ENCODE measurements at places on chromosomes 3 and 15.

DNA sequence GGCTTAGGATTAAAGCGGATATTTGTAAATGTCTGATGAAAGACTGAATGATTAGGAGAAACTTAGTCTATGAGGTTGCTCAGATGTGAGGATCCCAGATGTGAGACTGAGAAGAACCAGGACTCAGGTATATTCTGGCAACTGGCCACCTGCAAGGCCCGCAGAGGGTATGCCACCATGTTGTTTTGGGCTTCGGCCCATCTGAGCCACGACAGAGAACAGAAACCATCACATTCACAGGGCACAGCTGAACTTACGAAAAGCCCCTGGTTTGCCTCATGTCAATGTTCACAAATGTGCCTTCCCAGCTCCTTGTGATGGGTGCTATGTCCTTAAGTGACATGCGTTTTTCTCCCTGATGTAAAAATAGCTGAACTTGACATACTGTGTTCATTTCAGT lies 412.5 kb upstream of the RORA start:
- no peak for DNase-seq

GRCh38 chr15:75112848-75113492 lies 88.7 kb upstream of the C15orf39 start:
- no peak for DNase-seq

DNA sequence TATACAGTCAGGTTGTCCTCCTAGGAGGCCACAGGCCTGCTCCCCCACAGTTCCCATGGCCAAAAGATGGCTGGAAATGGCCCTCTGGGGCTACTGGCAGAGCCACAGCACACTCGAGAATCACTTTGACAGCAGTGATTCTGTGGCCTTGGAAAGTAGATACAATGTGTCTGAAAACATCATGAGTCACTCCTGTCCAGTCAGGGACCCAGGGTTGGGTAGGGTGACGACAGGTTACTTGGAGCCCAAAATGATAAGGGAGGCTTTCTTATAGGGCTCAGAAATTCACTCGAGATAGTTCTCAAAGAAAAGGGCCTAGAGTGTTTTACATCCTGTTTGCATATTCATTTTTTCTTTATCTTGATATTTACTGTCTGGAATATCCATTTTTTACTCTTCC lies 24.3 kb downstream of the MRPS25 start:
- no peak for DNase-seq

GRCh38 chr3:52086976-52087663 lies 30.7 kb upstream of the DUSP7 start:
- no peak for DNase-seq

- no peak for DNase-seq
Observed at GRCh38 chr3:45479621-45480035, 91.3 kb downstream of the LARS2 start.

- DNase-seq = no peak
Observed at GRCh38 chr3:2517500-2518172, 419.0 kb downstream of the CNTN4 start.

DNA sequence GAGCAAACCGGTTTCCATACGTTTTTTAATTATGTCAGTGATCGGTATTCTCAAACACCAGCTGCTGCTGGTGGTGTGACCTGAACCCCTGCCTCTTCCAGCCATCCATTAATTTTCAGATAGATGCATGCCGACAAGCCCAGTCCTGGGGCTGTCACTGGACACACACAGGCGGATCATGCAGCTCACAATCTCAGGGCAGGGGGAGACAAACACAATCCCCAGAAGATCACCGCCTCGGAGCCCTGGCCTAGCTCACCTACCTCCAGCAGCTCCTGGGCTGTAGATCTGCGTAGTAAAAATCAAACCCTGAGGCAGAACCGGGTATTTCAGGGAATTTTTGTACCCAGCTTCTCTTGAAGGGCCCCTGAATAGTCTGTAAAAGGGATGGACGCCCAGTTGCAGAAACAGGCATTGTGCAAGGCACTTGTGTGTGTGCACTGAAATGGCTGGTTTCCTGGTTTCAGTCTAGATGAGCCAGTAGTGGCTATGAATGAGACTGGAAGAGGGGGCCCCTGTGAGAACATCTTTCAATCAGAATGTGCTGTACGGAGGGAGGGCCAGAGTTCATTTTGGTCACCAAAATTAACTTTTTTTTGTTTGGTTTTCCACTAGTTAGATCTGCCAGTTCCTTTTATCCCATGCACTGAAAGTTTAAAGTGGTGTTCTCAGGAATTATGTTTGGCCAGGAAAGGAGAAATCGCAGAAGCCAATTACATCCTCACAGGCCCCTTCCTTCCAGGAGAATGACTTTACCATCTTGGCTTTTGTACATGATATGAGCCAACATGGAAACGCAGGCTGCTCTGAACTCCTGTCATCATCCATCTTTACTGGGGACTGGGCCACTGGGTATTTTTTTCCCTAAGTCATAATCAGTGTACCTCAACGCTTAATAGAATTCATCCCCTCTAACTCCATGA lies 55.0 kb upstream of the RPL32 start:
- DNase-seq = no peak

- no peak for DNase-seq
Observed at GRCh38 chr3:136022529-136023263, 57.2 kb downstream of the PPP2R3A start.

- DNase-seq = no peak
Observed at GRCh38 chr15:30043211-30043655, 39.5 kb upstream of the GOLGA8J start.

GRCh38 chr15:52745326-52746161 lies 44.6 kb downstream of the ONECUT1 start:
- DNase-seq = no peak

DNA sequence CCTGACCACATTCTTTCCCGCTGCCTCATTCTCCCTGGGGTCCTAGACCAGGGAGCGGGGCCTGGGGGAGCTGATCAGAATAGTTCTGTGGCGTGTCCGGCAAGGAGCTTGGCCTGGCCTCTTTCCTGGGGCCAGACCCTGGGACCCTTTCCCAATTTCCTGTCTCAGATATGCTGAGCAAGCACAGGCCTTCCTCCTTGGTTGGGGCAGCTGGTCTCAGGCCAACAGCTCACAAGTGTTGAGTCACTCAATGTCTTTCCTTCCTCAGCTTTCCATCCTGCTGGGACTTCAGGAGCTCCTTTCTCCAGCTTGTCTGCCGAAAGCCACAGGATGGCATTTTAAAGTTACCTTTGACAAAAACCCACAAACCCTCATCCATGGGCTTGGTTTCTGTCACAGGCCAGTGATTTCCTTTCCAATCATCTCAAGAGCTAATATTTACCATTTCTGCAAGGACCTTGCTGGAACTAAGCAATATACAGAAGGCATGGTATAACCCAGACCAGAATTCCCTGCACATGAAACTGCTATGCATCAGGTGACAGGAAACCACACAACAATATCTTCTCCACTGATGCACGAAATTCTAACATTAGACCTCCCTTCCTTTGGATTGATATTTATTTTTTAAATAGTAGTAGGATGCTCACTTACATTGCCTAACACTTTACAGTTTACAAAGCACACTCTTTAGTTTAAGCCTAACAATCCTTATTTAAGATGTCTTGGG lies 19.5 kb upstream of the TIMP4 start:
- DNase-seq = no peak

- no peak for DNase-seq
Observed at GRCh38 chr3:9397906-9398699, 688 bp downstream of the SETD5 start.

- no peak for DNase-seq
Observed at GRCh38 chr3:149732234-149732633, 20.1 kb downstream of the COMMD2 start.

DNA sequence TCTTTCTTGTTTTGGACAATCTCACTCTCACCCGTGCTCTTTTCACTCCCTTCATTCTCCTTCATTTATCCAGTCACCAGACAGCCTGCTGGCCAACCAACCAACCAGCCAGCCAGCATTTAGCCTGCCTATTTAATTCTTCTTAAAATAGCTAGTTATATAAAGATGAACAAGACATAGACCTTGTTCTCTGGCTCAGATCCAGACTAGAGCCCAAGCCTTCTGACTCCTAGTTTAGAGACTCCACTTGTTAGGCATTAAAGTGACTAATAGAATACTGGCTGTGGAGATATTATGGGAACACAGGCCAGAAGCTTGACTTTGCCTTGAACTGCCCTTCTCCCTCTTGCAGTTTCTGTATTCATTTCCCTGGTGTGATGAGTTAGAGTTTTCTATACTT lies 215.3 kb upstream of the THRB start:
- DNase-seq = no peak

DNA sequence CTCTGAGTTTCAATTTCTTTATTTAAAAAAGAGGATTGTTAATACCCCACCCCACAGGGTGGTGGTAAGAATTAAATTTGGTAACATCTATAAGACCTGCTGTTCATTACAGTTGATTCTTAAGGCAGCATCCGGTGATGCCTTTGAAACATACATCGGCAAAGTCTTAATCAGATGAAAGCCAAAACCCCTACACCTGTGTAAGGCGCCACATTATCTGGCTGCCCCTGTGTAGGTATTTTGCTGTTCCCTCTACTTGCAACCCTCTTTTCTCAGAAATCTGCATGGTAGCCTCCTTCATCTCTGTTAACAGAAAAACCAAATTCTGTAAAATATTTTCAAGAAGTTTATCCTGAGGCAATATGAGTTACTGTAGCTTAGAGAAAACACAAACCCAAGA lies 90.0 kb downstream of the ST6GAL1 start:
- no peak for DNase-seq

- DNase-seq = no peak
Observed at GRCh38 chr3:58617338-58617761, 40.2 kb upstream of the FAM107A start.

DNA sequence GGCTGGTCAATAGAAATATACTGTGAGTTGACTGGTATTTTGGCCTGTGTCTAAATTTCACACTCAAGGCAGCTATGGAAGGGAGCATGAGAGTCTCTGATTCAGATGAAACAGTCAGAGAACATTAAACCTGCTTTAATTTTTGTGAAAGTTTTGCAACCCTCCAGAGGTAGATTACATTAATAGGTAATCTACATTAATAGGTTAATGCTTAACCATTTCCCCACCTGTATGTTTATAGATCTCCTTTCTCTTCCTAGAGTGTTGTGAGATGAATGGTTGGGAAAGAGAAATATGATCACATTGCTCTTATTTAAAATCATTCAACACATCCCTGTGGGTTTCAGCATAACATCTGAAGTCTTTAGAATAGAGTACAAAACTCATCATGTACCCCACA lies 586.9 kb upstream of the DPPA4 start:
- DNase-seq = no peak

DNA sequence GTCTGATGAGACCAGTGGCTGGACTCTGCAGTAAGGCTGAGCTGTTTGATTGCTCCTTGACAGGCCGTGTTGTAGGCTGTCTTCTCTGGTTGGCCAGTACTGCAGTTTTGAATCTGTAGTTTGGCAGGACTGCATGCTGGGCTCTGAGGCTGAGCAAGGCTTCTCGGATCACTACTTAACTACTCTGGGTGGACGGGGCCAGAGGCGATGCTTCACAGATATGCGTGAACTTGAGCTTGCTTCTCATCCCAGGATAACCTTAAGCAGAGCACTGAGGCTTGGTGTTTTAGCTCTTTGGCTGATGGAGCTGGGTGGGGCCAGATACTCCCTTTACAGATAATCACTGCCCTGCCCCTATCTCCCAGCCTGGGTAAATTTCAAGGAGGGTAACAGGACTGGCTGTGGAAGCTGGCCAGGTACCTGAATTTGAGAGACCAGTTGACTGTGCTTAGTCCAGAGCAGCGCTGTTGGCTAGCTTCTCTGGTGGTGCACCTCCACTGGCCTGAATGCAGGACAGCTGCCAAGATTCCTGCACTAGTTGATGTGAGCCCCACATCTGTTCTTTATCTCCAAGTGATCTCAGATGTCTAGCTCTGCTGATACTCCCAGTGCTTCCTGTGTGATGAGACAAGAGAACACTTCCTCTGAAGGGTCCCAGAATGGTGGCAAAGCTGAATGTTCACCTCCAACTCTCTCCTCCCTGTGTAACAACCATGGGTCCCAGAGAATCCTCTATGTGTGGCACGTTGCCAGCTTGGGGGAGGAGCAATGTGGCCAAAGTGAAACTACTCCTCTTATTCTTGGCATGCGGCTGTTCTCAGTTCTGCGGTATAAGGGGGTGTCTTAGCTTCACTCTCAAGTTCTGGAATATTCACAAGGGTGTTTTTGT lies 37.9 kb downstream of the RPL39L start:
- DNase-seq = no peak

- no peak for DNase-seq
Observed at GRCh38 chr3:24069045-24069444, 124.0 kb downstream of the NR1D2 start.

GRCh38 chr15:99103279-99103678 lies 1.6 kb upstream of the SYNM start:
- no peak for DNase-seq

DNA sequence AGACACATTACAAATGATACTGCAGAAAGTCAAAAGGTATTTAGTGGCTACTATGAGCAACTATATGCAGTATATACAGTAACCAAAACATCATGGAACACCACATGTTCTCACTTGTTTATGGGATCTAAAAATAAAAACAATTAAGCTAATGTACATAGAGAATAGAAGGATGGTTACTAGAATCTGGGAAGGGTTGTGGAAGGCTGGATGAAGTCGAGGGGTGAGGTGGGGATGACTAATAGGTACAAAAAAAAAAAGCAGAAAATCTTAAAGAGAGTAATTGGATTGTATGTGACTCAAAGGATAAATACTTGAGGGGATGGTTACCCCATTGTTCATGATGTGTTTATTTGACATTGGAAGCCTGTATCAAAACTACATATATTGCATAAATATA lies 848.8 kb upstream of the GBE1 start:
- DNase-seq = no peak

DNA sequence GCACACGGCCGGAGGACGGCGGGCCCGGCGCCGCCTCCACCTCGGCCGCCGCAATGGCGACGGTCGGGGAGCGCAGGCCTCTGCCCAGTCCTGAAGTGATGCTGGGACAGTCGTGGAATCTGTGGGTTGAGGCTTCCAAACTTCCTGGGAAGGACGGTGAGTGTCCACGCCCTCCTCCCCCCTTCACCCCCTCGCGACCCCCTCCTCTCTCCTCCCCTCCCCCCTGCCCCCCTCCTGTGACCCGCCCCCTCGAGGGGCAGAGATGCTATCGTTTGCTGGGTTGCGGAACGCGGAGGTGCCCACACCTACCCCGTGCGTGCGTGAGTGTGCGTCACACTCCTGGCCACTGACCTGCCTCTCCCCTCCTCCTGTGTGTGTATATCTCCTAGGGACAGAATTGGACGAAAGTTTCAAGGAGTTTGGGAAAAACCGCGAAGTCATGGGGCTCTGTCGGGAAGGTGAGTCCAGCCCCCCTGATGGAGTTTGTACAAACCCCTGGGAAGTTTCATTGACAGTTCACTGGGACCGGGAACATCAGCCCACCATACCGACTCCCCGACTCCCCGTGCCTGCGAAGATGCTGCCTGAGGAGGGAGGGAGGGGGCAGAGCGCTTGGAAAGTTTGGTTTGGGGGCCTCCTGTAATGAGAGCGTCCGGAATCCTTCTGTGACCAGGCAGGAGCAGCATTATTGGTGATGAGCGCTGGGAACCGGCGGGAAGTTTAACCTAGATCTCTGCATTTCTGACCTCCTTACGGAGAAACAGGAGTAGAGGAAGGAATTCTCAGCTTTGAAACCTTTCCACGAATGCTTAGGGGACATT lies 795 bp upstream of the SCAANT1 start:
- peak; percentile 12 for DNase-seq

Data from stimulated activated CD4-positive, alpha-beta T cell treated with anti-CD3 and anti-CD28 coated beads, Interleukin-1b, Interleukin-23, amount 100 ng/mL, for 1 hour (primary cell).